ENCODE measurements at places on chromosomes 16 and 17.

- DNase-seq = no peak
Observed at GRCh38 chr17:80374039-80374731, 40.8 kb upstream of the ENDOV start.

GRCh38 chr17:58513965-58514769 lies at the start of gene MTMR4:
TSS of gene MTMR4 (minus strand) at chr17:58514638. CDS start at chr17:58514407, 231 bp downstream.
- DNase-seq = peak; percentile 73

- DNase-seq = no peak
Observed at GRCh38 chr16:19837331-19837980, 47.2 kb downstream of the GPRC5B start.

DNA sequence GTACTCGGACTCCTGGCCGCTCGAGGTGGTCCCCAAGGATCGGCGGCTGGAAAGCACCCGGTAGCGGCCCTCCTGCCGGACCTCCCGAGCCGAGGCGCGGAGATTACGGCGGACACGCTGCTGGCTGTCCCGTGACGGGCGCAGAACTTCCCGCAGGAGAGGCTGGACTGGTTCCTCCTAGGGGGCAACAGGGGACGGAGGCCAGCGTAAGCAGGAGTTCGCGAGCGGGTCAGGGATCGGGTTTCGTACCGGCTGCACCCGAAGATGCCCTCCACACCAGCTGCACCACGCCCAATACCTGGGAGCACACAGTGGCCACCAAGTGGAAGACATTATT lies 341 bp downstream of the SLC7A6OS start:
- peak; percentile 31 for DNase-seq

DNA sequence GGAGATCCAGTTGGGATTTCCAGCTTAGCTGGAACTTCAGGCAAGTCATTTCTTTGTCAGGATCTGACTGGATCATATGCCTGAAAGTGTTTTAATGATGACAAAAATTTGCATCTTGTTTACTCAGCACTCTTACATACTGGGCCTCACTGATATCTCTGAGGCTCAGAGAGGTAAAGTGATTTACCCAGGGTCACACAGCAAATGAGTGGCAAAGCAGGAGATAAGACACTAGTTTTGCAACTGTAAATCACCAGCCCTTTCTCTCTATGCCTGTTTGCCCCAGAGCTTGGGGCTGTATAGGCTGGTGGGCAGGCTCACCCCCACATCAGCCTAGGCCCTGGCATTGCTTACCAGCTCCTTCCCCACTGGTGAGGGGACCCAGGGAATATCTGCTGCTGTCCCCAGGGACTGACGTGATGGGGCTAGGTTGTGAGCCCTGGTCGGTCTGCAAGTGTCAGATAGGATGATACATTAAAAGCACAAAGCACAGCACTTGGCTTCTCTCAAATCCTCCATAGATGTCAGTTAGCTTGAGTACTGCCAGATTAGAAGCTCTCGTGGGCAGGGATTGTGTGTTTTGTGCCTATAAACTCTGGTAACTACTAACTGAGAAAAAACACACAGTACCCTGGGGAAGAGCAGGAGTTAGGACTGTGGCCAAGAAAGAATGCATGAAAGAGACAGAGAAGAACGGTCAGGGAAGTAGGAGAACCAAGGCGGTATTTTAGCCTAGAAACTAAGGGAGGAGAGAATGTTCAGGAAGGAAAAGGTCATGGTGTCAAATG lies 165.4 kb downstream of the COPRS start:
- DNase-seq = no peak

- no peak for DNase-seq
Observed at GRCh38 chr17:73792994-73793393, 148.7 kb upstream of the SDK2 start.

- no peak for DNase-seq
Observed at GRCh38 chr17:78694805-78695531, 87.1 kb downstream of the CYTH1 start.

DNA sequence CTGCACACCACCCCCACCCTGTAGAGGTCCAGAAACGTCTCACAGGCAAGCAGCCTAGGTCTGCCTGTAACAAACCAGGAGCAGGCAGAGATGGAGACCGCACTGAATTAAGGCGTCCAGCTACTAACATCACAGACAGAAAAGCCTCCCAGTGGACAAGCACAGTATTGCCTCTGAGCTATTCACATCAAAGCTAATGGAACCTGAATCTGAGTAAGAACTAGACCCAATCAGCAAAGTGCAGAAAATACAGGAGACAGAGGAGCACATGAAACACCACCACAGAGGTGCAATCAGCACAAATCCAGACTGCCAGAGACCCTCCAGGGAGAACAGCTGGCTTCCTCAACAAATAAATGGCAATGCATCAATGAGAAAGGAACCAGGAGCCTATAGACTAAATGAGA lies 22.2 kb upstream of the PEMT start:
- peak; percentile 59 for DNase-seq

- DNase-seq = no peak
Observed at GRCh38 chr17:41907185-41907556, 11.6 kb downstream of the ACLY start.

- DNase-seq = no peak
Observed at GRCh38 chr17:64218066-64218465, 45.0 kb downstream of the TEX2 start.

GRCh38 chr16:85027349-85027957 lies at the start of gene KIAA0513:
TSS of gene KIAA0513 (plus strand) at chr16:85027795. CDS start at chr16:85067072, 39,277 bp downstream.
- peak; percentile 99 for DNase-seq

GRCh38 chr17:40295488-40296436 lies 8.1 kb downstream of the CDC6 start:
- DNase-seq = no peak

GRCh38 chr17:38428643-38429371 lies 543 bp downstream of the ARHGAP23 start:
- DNase-seq = peak; percentile 66

- DNase-seq = no peak
Observed at GRCh38 chr17:61381537-61381936, 18.1 kb upstream of the TBX2 start.

GRCh38 chr17:9115214-9116191 lies 94.2 kb downstream of the NTN1 start:
- peak; percentile 18 for DNase-seq

DNA sequence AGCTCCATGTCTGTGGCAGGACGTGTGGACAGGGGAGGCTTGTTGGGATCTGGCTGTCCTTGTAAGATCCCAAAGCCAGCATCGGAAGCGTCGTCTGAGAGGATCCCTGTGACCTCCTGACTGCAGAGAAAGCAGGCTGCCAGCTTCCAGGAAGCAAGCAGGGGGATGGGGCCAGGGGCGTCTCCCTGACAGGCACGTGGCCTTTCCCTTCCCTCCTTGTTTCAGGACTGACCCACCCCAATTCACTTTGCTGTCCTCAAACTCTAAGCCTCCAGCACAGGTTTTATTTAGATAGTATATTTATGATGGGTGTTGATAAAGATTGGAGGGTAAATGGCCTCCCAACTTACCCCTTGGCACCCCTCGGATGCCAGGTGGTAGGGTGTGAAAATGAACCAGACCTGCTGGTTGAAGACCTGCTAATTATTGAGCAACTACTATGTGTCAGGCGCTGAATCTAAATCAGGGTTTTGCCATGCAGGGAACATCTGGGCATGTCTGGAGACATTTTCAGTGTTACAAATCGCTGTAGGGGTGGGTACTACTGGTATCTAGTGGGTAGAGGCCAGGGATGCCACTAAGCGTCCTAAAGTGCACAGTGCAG lies 24.5 kb downstream of the SOCS1 start:
- no peak for DNase-seq

DNA sequence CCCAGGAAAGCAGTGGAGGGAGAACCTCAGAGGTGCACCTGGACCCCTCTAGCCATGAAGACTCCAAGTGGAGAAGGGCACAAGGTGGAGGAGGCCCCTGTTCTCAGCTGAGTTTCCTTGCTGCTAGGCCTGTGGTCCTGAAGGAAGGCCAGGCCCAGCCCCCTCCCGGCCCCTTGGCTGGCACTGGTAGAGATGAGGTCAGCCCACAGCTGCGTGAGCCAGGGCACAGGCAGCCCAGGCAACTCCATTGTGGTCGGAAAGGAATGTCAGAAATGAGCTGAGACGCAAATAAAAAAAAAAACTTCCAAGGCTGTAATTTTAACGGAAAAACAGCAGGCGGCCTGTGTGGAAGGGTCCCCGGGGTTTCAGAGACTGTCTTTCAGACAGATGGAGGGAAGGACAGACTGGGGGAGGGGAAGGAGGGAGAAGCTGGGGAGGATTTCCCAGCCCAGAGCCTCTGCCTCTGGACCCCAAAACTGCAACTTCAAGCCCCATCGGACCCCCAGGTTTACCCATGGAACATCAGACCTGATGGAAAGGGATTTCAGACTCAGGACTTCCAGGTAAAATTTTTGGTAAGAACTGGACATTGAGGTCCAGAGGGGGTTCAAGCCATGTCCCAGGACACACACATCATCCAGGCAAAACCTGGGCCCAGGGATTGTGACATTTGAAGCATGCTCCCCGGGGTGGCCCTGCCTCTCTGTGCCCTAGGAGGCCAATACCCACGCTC lies 25.6 kb upstream of the MRPS23 start:
- DNase-seq = peak; percentile 79

DNA sequence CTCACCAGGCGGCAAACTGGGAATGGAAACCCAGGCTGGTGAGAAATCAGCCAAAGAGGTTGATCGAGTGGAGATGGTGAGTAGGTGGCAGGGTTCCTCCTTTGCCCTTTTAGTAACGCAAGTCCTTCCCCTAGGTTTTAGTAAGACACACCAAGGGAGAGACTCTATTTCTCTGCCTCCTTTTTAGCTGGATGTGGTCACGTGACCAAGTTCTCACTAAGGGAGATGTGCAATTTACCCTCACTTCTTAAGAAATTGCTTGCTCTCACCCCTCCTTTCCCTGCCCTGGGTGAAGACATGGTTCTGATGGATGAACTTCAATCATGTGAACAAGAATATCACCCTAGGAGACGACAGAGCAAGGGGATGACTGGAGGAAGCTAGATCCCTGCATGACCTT lies 99.8 kb upstream of the FOXF1 start:
- no peak for DNase-seq

- DNase-seq = no peak
Observed at GRCh38 chr16:58449768-58450167, 50.2 kb upstream of the NDRG4 start.

DNA sequence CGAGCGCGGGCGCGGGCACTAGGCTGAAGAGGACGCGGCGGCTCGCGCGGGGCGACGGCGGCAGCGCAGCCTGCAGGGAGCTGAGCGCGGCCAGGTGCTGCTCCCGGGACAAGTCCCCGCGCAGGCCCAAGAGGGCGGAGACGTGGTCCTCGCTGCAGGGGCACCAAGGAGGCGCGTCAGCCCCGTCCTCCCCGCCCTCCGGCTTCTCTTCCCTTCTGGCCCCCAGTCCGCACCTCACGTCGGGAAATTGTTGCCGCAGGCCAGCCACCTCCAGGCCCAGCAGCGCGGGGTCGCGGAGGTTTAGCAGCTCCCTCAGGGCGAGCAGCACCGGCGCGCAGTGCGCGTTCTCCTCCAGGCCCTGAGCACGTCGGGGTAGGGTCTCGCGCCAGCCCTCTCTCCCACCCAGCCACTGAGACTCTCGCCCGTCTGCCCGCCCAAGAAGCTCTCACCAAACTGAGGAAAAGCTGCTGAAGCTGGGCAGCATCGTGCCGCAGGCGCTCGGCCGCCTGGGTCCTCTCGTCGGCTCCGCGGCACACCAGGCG lies 761 bp upstream of the MATCAP1 start:
- DNase-seq = no peak

DNA sequence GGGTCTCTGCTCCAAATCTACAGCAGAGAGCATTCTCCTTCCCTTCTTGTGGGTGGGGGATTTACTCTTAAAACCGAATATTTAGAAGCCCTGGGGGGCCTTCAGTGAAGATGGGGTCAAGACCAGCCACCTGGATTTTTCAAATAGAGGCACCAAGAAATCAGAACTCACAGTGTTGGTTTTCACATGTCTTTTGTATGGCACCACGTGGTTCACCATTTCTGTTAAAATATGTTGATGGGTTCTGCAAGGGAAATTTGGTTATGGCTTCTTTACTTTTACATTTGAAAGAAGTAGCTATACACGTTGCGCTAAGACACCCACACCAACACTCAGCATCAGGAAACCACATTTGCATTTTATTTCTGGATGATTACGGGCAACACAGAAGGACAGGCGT lies 17.7 kb downstream of the MAF start:
- no peak for DNase-seq

GRCh38 chr16:12724226-12724625 lies 79.5 kb downstream of the CPPED1 start:
- DNase-seq = no peak

DNA sequence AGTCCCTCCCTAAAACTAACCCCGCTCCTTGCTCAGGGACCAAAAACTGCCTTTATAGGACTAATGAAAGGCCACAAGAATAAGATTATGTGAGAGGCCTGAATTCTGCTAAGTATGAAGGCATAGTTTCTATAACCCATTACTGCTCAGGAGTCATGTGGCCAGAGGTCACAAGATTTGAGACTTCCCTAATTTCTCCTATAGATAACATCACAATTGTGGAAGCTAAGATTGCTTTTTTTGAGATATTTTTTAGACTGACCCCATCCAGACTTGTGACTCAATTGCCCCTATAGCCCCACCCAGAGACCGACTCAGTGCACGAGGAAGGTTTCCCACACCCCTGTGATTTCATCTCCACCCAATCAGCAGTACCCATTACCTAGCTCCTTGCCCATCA lies 504.1 kb upstream of the GOT2 start:
- DNase-seq = no peak

GRCh38 chr17:30308406-30308805 lies 16.7 kb upstream of the BLMH start:
- DNase-seq = no peak

GRCh38 chr17:80504686-80505413 lies 28.4 kb upstream of the NPTX1 start:
- no peak for DNase-seq

- no peak for DNase-seq
Observed at GRCh38 chr16:84685210-84685609, 14.6 kb upstream of the USP10 start.

DNA sequence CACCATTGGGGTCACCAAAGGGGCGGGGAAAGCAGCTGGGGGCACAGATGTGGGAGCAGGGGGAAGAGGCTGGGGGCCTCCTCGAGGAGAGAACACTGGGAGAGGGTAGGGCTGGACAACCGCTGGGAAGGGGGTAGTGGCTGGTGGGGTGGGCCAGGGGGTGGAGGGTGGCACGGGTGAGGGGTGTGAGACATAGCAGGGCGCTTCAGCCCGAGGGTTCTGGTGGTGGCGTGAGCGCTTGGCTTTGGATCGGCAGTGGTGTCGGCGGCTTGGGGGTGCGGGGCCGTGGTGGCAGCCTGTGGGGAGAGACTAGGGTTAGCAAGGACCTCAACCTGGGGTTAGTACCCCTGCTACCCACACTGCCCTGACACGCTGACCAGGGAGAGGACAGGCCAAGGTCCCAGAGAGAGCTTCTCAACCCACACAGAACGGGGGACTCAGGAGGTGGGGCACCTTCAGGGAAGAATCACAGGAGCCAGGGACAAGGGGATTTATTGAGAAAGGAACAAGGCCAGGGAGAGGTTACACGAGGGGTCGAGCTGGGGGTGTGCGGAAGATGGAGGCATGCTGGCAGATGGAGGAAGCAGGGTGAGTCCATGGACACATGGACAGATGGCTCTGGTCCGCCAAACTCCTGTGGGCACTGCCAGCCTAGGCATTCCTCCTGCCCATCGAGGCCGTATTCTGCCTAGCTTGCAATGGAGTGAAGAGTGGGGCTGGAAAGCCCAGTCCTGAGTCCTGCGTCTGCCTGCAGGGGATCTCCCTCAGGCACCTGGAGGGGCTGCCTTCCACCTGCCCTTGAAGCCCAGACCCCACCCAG lies 8.4 kb downstream of the PER1 start:
- no peak for DNase-seq

GRCh38 chr17:6108382-6108781 lies 38.2 kb downstream of the WSCD1 start:
- DNase-seq = no peak

Data from endothelial cell (in vitro differentiated cells).